Immature natural killer cell (primary cell): ENCODE measurements at places on chromosomes 12 and 14.

DNA sequence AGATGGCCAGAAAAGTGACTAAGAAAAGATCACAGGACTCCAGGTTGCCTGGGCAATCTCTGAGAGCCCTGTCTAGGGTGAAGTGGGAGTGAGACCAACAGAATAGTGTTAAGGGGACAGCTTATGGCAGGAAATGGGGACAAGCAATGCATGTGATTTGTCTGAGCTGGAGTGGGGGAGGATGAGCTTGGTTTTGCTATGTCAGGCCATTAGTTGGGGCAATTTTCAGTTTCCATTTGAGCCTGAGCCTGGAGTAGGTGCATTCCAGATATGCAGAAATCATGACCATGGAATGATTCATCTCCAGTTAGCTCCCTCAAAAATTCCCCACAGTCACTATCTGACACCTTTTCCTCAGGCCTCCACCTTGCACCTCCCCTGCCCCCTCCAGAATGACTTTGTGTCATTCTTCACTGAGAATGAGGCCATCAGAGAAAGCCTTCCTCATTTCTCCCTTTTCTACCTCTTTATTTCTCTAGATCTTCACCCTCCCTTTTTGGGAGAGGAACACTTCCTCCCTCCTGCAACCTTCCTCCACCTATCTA is 150.9 kb upstream of the PLEKHG7 start:
- DNase-seq: no peak

- no peak for DNase-seq
Observed at GRCh38 chr12:44999355-44999754, 51.5 kb downstream of the DBX2 start.

DNA sequence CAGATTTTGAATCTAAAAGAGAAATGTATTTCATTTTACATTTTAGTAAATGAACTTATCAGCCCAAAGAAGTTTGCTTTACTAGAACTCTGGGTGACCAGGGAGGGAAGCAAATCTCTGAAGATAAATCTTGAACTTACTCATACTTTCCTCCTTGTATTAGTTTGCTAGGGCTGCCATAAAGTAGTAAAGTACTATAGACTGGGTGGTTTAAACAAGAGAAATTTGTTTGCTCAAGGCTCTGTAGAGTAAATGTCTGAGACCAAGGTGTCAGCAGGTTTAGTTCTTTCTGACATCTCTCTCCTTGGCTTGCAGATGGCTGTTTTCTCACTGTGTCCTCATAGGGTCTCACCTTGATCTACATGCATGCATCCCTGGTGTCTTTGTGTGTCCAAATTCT is 926.0 kb downstream of the DIO2 start:
- DNase-seq: no peak

- peak; percentile 71 for DNase-seq
Observed at GRCh38 chr12:14416658-14417057, 51.2 kb downstream of the ATF7IP start.

DNA sequence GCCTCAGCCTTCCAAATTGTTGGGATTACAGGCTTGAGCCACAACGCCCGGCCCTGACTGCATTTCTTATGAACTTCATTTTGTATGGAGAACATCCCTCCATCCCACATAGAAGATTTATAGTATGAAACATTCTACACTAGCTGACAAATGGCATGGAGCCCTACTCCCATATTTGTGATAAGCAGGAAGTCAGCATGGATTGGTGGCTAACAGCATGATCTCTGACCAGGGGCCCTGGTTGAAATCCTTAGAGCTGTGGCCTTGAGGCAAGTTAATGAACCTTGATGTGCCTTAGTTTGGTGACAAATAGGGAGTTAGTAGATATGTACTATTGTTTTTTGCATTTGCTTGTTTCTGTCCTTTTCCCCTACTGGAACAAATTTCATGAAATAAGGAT is 12.3 kb downstream of the IFI27L1 start:
- DNase-seq: no peak

GRCh38 chr12:50069539-50069938 is 12.1 kb downstream of the ASIC1 start:
- DNase-seq: no peak

GRCh38 chr12:79954037-79954610 is 19.2 kb upstream of the PPP1R12A start:
- no peak for DNase-seq

DNA sequence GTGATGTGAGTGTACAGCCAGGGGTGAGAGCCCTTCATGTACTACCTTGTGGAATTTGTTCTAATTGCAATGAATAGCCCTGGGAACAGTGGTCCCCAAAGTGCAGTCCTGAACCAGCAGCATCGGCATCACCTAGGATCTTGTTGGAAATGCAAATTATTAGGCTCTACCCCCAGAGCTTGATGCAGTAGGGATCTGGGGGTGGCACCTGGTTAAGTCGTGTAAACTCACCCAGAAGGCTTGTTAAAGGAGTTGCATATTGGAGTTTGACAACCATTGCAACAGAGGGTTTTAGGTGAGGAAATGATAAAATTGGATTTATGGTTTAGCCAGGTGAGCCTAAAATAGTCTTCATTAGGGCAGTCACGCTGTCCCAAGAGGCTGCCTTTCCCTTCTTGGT is 73.2 kb downstream of the PLEKHG3 start:
- DNase-seq: no peak

- no peak for DNase-seq
Observed at GRCh38 chr12:39490500-39491282, 47.8 kb upstream of the KIF21A start.

- no peak for DNase-seq
Observed at GRCh38 chr14:102066041-102066451, 20.8 kb downstream of the HSP90AA1 start.

DNA sequence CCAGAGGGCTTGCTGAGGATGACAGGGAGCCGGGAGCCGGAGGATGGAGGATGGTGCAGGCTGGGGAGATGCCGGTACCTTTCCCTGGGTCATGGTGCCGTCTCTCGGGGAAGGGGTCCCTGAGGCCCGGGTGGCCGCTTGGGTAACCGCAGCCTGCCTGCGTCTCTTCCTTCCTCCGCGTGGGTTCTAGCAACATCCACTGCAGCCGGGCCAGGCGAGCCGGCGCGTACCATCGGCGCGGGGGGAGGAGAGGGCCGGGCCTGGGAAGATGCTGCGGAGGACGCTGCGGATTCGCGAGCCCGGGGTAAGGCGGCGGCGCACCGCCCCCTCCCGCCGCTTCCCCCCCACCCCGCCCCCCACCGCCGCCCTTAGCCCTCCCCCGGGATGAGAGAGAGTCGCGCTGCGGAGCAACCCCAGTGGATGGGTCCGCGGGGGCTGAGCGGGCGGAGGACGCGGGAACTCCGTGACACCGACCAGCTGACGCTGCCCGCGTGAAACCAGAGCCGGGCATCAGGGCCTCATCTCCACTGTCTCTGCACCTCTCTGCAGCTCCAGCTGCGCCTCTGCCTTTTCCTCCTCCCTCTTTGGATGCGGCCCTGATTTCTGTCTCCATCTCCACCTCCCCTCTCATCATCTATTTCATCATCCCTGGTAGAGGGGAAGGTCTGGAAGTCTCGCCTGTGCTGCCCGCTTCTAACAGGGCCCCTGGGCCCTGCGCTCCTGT is at the start of gene FAIM2:
TSS of gene FAIM2 (minus strand) at position 201 of the 724 bp plus-strand sequence. CDS start at position 93, 108 bp downstream.
- peak; percentile 42 for DNase-seq

- DNase-seq: no peak
Observed at GRCh38 chr12:25994901-25995625, 36.6 kb downstream of the RASSF8 start.

GRCh38 chr14:88707088-88707487 is 85.7 kb downstream of the EML5 start:
- no peak for DNase-seq

DNA sequence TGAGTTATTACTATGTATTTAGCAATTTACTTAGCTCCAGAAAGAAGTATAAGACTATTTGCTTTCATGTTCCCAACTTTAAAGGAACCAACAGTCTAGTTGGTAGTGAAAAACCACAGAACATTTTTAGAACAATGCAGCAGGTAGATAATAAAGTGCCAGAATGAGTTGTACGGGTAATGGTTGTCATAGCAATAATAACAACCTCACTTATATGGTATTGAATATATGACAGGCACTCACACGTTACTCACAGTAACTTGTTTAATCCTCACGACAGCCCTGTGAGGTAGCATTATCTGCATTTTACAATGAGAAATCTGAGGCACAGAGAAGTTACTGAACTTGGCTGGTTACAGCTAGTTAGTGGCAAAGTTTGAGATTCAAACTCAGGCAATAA is 10.6 kb upstream of the GAPDH start:
- DNase-seq: no peak

DNA sequence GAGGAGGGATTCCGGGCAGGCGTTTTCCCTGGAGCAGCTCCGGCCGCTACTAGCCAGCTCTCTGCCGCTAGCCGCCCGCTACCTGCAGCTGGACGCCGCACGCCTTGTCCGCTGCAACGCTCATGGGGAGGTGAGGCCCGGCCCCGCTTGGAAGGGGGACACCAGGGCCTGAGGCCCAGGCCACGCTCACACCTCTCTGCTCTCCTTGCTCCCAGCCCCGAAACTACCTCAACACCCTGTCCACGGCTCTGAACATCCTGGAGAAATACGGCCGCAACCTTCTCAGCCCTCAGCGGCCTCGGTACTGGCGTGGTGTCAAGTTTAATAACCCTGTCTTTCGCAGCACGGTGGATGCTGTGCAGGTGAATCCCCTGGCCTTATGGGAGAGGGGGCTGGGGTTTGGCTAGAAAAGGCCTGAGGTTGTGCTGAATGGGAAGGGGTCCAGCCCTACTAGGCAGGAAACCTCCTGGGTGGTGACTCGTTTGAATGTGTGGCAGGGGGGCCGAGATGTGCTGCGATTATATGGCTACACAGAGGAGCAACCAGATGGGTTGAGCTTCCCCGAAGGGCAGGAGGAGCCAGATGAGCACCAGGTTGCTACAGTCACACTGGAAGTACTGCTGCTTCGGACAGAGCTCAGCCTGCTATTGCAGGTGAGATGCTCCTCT is 597 bp downstream of the RNF31 start:
- no peak for DNase-seq

DNA sequence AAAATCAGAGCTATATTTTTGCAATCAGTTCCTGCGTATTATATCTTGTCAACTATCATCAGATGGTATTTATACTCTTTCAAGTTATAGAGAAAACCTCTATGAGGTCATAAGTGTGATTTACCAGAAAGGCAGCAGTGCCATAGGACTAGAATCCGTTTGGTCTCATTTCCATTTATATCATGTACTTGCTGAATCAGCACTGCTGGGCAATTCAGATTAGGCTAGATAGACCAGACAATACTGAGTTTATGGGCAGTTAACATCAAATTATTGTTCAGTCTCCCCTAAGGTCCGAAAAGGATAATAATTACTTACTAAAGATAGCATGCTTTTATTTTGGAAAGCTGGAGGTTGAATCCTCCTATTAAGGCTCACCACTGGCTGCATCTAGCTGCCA is 6.8 kb upstream of the KERA start:
- no peak for DNase-seq

DNA sequence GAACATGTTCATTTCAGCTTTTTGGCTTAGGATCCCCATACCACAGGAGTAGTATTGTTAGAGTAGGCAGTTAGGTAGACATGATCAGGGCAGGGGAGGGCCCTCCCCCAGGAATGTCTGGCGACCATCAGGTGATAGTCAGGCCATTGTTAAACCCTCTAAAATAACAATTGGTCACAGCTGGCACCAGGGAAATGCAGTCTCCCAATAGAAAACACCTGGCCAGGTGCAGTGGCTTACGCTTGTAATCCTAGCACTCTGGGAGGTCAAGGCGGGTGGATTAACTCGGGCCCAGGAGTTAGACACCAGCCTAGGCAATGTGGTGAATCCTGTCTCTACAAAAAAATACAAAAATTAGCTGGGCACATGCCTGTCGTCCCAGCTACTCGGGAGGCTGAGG is 187.1 kb downstream of the MON2 start:
- DNase-seq: no peak

- DNase-seq: no peak
Observed at GRCh38 chr14:102779574-102780315, 2.5 kb downstream of the TRAF3 start.

GRCh38 chr12:105218434-105218833 is 17.5 kb downstream of the APPL2 start:
- DNase-seq: no peak

- no peak for DNase-seq
Observed at GRCh38 chr12:131135311-131135785, 181.6 kb downstream of the ADGRD1 start.

- no peak for DNase-seq
Observed at GRCh38 chr12:53860426-53861345, 77.9 kb upstream of the HOXC13 start.
